ENCODE measurements at places on chromosomes 6 and 20.

DNA sequence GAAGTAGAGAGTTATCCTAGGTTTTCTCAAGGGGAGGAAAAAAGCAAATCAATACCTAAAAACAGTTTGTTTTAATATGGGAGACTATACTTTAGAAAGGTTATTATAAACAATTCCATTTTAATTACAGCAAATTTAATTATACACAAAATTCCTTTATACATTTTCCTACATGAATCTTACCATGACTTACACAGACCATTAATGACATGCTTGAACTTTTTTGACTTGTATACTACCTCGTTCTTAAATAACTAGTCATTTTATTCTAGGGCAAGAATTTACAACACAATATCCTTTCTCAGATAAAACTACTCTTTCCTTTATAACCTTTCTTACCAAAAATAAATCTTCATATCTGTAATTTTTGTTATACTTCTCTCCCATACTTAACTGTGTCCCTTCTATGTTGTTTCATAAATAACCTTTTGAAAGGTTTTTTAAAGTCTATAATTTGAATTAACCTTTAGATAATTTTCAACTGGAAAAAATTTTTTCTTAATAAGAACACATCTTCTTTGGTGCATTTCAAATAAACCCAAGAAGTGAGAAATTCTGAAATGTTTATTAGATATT is 729.4 kb downstream of the TENT5A start:
- no peak for DNase-seq

DNA sequence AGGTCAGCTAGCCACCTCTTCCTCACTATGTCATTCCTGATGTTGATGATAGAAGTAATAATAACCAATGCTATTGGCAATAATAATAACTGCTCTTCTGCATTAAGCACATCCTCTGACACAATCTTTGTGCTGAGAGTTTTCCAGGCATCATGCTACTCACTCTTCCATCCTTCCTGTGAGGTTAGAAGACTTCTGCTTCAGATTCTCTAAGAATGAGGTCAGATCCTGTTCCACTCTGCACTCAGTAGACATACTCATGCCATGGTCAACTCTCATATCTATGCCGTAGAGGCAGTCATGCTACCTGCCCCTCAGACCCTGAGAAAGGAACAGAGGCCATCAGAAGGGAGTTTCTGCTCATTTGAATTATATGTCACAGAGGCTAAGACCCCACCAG is 98.1 kb upstream of the TOP1 start:
- DNase-seq: no peak

- no peak for DNase-seq
These were observed 331.5 kb upstream of the MAP3K7 start for GRCh38 chr6:90918361-90918760.

- no peak for DNase-seq
These were observed 94.0 kb upstream of the MCHR2 start for GRCh38 chr6:100088009-100088408.

- DNase-seq: no peak
These were observed 83.0 kb downstream of the SLC22A3 start for GRCh38 chr6:160431226-160431625.

DNA sequence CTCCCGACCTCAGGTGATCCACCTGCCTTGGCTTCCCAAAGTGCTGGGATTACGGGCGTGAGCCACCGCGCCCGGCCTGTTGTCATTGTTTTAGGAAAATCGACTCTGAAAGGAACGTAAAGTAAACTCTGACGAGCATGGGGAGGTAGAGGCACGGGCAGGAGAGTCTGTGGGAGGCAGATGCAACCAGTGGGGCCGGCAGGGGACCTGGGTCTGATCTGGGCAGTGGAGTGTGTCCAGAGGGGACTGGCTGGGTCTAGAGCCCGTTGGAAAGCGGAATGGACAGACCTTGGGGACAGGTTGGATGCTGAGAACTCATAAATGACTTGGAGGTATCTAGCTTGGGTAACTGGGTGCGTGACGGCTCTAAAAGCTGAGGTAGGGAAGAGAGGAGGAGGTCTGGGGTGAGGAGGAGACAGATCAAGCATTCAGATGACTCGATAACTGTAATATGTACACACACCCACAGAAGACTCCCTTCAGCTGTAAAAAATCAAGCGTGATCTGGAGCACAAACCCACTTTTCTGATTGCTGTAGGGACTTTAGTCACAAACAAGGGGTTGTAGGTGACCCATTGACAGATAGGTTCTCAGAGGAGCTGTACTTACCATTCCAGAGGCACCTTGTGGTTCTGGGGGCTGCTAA is 22.4 kb downstream of the MANBAL start:
- DNase-seq: no peak

- DNase-seq: no peak
These were observed 62.6 kb downstream of the CBFA2T2 start for GRCh38 chr20:33552519-33552918.

GRCh38 chr6:169097381-169097959 is 156.2 kb downstream of the THBS2 start:
- DNase-seq: no peak
